ENCODE measurements at places on chromosomes 11 and 22.

DNA sequence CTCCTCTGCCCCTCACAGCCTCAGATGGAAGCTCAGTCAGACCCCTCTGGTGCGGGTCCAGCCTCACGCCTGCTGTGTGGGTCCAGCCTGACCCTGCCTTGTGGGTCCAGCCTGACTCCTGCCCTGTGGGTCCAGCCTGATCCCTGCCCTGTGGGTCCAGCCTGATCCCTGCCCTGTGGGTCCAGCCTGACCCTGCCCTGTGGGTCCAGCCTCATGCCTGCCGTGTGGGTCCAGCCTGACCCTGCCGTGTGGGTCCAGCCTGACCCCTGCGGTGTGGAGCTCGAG, 445.3 kb downstream of the BRD1 start:
- DNase-seq = no peak

DNA sequence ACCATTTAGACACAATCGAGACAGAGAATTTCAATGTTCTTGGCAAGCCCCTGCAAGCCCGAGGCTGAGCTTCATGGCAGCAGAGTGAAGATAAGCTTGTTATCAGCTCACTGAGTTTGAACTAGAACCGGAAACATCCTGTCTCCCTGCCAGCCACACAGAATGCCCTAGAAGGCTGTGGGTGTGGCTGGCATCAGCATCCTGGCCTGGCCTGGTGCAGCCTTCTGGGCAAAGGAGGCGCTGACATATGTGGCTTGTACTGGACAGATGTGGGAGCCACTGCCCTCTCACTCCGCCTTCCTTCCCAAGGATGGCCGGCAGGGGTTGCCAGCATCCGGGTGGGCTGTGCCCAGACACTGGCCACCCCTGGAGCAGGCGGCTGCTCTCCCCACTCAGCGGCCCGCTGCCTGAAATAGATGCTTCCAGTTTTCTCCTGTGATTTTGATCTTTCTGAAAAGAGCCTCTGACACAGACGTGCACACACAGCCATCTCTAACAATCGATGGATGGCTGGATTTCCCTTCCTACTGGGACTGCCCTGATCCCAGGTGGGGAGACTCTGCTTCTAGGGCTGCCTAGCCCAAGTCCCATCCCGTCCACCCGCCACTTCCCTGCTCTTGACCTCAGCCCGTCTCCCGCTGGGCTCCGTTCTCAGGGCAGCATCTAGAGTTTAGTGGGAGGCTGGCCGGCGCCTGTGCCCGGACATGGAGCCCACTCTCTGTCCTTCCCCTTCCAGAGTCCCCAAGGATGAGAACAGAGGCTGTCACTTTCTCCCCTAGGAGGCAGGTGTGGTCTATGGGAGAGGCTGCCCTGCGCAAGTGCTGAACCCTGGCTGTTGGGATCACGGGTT, 149.7 kb downstream of the CTTN start:
- DNase-seq = no peak

- no peak for DNase-seq
Observed at GRCh38 chr11:92759571-92760214, 209.8 kb upstream of the MTNR1B start.

DNA sequence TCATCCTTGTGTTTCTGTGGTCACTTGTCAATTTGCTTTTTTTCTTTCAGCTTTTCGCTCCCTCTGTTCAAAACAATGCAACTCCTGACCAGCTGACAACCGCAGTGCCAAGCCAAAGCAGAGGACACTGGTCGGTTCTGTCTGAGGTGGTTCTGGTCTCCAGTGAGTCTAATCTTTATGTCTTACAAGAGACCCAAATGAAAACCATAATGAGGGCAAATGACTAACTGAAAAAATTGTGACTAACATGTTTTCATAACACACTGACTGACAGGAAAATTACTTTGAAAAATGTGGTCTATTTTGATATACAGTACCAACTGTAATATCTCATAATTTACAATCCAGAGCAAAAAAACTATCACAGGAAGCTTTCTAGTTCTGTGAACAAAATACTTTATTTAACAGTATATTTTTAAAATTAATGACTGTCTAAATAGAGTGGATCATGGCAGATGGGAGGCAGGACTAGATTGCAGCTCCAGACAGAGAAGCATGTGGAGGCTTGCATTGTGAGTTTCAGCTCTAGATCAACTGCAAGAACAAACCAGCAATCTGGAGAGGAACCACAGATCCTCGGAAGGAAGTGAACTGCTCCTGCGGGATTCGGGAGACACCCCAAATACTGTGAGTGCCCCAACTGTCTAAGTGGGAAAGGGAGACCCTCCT, 311.8 kb downstream of the SBF2 start:
- DNase-seq = no peak

GRCh38 chr11:1230121-1230455, 7.2 kb downstream of the MUC5B start:
- no peak for DNase-seq

GRCh38 chr11:100825626-100826025, 138.5 kb downstream of the ARHGAP42 start:
- DNase-seq = no peak

- DNase-seq = no peak
Observed at GRCh38 chr22:43238526-43239006, 51.6 kb upstream of the TTLL12 start.

GRCh38 chr11:92240916-92241315, 16.3 kb downstream of the FAT3 start:
- DNase-seq = no peak

DNA sequence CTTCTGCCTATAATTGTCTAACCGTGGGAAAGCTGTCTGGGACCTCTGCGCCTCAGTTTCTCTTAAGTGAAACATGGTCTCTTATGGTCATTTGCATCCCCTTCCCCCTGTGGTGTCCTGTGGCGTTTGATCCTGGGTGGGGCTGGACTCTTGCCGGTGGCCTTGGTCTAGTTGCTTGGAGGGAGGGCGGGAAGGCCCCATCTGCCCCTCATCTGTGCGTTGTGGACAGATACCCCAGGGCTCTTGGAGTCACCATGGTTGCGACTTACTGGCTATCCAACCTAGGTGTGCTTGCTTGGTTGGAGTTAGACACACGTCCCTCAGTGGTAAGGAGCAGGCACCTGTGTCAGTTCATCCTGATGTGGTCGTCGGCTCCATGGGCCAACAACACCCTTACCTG, 15.2 kb downstream of the SHANK3 start:
- no peak for DNase-seq

DNA sequence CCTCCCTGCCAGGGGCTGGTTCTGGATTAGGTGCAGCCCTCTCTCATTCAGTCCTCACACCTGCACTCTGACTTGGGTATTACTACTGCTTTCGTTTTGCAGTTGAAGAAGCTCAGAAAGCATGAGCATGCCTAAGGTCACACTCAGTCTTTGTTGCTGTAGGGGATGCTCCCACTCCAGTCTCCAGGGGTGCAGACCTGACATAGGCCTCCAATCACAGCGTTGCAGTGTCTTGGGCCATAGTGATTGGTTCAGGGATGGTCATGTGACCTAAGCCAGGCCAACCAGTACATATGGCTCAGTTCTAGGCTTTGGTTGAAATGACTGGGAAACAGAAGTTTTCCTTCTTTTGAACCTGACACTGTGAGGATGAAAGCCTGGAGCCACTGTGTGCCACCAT, 61.7 kb downstream of the FBXO7 start:
- DNase-seq = no peak

DNA sequence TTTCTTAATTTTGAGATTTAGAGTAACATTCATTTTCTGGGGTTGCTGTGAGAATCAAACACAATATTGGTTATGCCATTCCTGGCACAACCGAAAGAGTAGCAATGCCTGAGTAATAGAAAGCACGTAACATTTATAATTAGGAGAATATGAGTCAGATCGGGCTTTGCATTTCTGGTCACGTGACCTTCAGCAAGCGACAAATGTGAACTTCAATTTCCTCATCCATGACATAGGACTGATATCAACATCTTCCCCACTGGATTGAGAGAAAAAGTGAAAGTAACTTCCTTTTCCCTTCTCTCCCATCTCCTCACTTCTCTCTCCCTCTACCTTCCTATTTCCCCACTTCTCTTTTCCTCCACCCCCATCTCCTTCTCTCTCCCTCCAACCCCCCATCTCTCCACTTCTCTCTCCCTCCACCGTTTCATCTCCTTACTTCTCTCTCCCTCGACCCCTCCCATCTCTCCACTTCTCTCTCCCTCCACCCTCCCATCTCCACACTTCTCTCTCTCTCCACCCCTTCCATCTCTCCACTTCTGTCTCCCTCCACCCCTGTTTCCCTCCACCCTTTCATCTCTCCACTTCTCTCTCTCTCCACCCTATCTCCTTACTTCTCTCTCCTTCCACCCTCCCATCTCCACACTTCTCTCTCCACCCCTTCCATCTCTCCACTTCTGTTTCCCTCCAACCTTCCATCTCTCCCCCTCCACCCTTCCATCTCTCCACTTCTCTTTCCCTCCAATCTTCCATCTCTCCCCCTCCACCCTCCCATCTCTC, 33.5 kb upstream of the CAT start:
- DNase-seq = no peak

GRCh38 chr11:24373516-24373915, 123.3 kb upstream of the LUZP2 start:
- DNase-seq = no peak

- DNase-seq = no peak
Observed at GRCh38 chr11:44203270-44204043, 106.5 kb downstream of the ALX4 start.

DNA sequence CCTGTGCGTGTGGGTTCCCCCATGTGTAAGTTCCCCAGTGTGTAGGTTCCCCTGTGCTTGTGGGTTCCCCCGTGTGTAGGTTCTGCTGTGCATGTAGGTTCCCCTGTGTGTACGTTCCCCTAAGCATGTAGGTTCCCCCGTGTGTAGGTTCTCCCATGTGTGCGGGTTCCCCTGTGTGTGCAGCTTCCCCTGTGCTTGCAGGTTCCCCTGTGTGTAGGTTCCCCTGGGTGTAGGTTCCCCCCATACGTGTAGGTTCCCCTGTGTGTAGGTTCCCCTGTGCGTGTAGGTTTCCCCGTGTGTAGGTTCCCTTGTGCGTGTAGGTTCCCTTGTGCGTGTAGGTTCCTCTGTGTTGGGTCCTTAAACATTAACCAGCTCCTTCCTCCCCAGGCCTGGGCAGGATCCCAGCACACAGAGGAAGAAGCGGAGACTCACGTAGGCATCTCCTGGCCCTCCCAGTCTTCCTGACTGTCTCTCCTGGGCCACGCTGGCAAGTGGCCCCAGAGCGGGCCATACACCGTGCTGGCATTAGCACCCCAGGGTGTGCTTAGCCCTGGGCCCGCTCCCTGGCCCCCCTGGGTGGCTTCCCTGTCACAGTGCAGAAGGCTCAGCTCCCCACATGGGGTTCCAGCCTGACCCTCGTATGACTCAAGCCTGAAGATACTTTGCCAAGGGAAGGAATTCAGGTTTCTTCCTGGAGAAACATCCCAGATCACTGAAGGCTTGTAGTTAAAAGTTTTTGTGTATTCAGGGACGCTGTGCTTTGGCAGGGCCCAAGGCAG, 2.8 kb upstream of the GRAMD4 start:
- no peak for DNase-seq

DNA sequence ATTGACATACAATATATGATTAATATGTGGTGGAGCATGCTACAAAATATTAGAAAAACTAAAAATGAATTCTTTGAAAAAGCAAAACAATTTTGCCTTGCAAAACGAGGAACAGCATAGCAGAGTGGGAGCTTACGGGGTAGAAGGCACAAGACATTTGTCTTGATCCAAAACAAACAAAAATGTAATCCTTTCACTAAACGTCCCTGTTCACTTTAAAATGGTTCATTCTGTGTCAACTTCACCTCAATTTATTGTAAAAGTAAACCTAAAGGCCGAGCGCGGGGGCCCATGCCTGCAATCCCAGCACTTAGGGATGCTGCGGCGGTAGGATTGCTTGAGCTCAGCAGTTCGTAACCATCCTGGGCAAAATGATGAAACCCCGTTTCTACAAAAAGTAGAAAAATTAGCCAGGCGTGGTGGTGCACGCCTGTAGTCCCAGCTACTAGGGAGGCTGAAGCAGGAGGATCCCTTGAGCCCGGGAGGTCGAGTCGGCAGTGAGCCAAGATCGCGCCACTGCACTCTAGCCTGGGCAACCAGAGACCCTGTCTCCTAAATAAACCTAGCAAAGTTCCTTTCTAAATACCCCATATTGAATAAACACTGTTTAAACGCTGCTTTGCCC, 2.0 kb downstream of the PRDM10 start:
- DNase-seq = no peak

DNA sequence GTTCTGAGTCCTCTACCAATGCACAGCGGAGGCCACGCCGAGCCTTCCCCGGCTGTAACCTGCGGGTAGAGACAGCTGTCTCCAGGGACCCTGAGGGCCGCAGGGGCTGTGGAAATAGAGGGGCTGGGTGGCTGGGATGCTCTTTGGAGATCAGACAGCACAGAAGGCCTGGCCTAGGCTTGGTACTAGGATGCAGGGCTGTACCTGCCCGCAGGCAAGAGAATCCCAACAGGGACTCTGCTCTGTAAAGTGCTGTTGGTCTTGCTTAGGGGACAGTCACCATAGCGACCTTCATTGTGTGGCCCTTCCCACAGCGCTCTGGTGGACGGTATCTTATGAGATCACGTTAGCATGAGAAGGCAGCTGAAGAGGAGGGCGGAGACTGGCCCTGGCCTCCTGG, 11.3 kb upstream of the KCNJ5 start:
- no peak for DNase-seq

All from stimulated activated CD4-positive, alpha-beta T cell treated with anti-CD3 and anti-CD28 coated beads, TNF-alpha, amount 100 ng/mL, for 48 hours (primary cell).